ENCODE measurements at places on chromosomes 1 and 21. TPM values are rescaled to one million over a fixed set of nuclear protein-coding genes. Genes with fewer than 3 reads are reported as not detected.

DNA sequence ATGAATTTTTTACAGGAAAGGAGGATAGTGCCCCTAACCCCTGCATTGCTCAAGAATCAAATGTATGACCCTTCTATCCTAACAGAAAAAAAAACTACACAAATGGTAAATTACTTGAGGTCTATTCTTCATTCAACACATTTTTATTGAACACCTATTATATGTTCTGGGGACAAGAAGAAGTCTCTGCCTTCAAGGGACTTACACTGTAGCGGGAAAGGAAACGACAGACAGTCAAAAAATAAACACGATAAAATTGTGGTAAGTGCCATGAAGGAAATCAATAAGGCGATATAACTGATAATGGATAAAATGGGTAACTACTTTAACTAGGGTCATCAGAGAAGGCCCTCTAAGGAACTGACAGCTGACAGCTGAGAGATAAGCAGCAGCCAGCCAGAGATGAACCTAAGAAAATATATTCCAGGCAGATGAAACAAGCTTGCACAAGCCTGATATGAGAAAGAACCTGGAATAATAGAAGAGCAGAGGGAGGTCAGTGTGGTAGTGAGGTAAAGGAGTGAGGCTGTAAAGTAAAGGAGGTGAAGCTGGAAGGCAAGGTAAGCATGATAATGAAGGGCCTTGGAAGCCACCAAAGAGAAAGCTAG, 66.4 kb downstream of the PHTF1 start:
- no peak for DNase-seq

GRCh38 chr1:40404670-40405462, 31.3 kb downstream of the SMAP2 start:
- DNase-seq, result peak; percentile 34

- no peak for DNase-seq
Measured at GRCh38 chr1:3595949-3596348, 15.4 kb downstream of the MEGF6 start.

DNA sequence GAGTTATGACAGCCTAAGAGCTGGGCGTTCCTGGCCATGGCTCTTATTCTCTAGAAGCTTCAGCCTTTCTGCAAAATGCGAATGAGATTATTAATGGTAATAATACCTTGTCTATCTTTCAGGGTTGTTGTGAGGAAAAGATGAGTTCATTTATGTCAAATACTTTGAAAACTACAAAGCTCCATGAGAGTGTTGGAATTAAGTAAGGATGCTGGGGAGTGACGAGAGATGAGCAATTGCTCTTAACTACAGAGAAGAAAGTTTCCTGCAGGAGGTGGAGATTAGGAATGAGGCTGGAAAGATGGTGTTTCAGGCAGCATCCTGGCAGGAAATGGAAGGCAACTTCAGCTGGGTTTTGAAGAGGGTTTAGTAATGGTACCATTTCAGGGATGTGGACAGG, 124.2 kb downstream of the CACNA1E start:
- DNase-seq, result no peak

Gene TMEM200B
- 1.9 TPM for total RNA-seq

Gene LAX1
- not detected for total RNA-seq

Gene ETS2
- total RNA-seq, result 70.0 TPM

Gene BARHL2
- not detected for total RNA-seq

Gene OR2M3
- not detected for total RNA-seq
